ENCODE measurements at places on chromosomes 12 and 14. TPM values are rescaled to one million over a fixed set of nuclear protein-coding genes. Genes with fewer than 3 reads are reported as not detected.

FZD10 gene
- total RNA-seq, result not detected

KLC1 gene
- total RNA-seq, result 130 TPM

TMBIM6 gene
- 289 TPM for total RNA-seq

COL2A1 gene
- total RNA-seq, result not detected

STAB2 gene
- not detected for total RNA-seq

SLC17A8 gene
- total RNA-seq, result not detected

OASL gene
- 34.5 TPM for total RNA-seq

INSM2 gene
- not detected for total RNA-seq

All from CD8-positive, alpha-beta T cell (primary cell).